Retina (tissue), 1 donor: ENCODE measurements at places on chromosomes 1 and 21.

DNA sequence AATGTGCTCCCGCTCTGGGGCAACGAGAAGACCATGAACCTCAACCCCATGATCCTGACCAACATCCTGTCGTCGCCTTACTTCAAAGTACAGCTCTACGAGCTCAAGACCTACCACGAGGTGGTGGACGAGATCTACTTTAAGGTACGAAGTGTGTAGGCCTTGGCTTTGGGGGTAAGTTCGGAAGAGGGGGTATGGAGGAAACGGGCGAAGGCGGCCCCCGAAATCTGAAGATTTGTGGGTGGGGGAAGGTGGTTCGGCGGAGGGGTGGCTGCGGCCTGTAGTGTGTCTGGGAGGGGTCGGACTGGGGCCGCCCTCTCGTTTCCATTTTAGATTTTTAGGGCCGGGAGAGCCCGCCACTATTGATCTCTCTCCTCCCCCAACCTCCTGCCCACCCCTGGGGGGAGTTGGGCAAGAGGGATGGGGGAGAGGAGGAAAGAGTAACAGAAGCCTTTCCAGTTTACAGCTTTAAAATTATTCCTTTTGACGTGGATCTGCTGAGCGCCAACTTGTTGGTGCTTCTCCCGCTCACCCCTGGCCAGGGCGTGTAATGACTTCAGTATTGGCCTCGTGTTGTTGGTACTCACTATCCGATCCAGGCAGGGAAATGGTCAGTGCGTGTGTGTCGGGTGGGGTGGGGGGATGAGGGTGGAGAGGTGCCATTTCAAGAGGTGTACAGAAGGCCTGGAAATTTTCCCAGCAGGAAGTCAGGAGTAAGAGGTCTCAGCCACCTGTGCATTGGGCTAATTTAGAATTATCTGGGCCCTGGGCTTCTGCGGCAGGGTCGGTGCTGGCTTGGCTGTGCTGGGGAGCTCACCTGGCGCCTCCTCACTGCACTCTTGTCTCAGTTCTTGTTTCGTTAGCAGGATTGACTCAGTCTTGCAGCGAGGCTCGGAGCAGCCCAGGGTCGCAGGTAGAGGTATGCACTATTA is 880 bp downstream of the PRPF38B start:
- DNase-seq, result no peak

- DNase-seq, result peak; percentile 49
Measured at GRCh38 chr1:41613689-41614574, 129.4 kb upstream of the EDN2 start.

GRCh38 chr1:172938681-172939080 is 112.1 kb downstream of the TNFSF18 start:
- DNase-seq, result no peak

DNA sequence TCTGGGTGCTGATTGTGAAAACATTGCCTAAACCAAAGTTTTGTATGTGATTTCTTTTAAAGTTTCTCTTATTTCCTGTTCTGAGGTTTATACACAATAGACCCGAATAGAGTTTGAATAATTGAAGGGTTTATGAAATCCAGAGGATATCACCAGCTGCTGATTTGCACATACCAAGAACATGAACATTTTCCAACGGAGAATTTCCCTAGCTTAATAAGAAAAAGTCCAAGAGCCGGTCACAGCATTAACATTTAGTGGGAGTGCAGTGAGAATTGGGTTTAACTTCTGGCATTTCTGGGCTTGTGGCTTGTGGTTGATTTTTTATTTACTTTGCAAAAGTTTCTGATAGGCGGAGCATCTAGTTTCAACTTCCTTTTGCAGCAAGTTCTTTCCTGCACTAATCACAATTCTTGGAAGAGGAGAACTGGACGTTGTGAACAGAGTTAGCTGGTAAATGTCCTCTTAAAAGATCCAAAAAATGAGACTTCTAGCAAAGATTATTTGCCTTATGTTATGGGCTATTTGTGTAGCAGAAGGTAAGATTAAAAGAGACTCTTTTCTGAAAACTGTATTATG is at the start of gene CFH:
Gene CFH, plus strand, starts transcription at position 407 of the 579 bp plus-strand sequence. Its CDS starts 75 bp downstream, at position 482.
- no peak for DNase-seq

DNA sequence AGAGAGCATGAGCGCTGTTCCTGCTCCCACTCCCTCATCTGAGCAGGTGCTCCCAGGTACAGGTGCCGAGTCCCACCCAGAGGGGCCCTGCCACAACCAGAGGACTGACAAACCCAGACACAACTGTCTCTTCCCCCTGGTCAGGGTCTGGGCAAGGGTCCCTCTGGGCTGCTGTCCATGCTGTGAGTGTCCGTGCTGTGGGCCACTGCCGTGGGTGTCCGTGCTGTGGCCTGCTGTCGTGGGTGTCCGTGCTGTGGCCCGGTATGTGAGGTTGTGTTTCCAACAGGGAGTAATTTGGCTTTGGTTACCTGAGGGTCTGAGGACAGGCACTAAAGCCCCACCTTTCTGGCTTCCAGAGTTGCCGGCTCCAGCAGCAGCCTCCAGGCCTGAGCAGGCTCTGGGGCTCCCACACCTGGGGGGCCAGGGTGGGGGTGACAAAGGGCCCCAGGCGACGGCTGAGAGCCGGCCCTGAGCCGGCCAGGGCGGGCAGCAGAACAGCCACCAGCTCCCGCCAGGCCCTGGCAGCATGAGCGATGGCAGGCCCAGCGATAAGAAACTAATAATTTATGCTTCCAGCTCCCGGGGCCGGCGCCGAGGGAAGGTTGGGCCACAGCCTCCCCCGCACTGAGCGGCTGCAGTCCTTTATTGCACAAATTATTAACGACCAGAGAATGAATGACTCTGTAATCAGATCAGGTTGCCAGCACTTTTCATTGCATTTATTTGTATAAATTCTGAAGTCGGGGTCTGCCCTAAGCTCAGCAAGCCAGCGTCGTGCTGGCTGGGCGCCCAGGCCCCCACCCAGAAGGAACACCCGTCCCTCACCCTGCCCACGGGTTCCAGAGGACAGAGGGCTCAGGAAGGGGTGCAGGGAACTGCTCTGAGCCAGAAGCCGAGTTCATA is 7.3 kb upstream of the SAMD11 start:
- peak; percentile 58 for DNase-seq

GRCh38 chr1:182595641-182596240 is 6.7 kb upstream of the RNASEL start:
- no peak for DNase-seq

- no peak for DNase-seq
Measured at GRCh38 chr21:46605767-46606426, 1.0 kb upstream of the S100B start.
